ENCODE measurements at places on chromosomes 3 and 15.

DNA sequence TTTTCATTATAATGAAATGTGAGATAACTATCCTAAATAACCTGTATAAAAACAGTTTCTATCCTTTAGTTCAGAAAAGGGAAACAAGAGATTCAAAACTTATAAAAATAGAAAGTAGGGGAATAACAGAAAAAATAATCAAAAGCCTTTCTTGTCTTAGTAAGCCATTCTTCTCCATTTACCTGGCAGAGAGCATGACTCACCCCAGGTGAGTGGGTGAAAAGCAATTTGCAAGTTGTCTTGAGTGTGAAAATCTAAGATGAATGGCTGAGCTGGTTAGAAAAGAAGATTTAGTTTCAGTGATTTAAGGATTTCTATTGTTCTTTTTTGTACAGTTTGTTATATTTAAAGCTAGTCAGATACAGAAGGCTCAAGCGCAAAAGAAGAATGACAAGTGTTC is 702.0 kb downstream of the GRM7 start:
- no peak for DNase-seq

DNA sequence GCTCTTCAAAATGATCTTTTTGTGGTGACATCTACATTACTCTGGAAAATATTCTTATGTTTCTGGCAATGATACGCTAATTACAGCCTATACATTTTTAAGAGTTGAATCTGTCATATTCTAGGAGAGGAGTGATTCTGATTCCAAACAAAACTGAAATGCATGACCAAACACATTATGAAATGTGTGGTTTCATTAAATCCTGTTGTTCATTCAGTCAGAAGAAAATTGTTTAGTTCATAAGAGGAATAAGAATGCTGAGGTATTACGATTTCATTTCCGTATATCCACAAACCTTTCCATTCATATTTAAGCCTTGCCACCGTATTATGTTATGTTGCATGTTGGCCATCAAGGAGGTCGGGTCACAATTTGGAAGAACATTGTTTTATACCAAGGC is 345.1 kb downstream of the FEZF2 start:
- no peak for DNase-seq

GRCh38 chr3:113659101-113659541 is 37.3 kb downstream of the USF3 start:
- DNase-seq: no peak

GRCh38 chr15:51724673-51725072 is 12.8 kb downstream of the LYSMD2 start:
- DNase-seq: no peak

DNA sequence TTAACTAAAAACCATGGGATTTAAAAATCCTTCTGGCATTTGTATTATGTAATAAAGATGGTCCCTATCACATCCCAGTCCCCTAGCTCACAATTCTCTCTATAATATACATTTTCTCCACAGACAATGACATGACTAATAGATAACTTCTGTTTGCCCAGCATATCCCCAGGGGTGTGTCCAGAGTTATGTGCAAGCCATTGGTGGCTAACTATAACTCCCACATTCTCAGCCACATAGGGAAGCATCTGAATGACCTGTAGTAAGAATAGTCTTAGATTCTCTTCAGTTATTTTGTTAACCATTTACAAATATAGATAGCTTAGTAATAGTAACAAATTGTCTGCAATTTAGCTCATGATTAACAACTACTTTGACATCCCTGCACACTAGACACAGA is 52.2 kb upstream of the RBSN start:
- DNase-seq: no peak

DNA sequence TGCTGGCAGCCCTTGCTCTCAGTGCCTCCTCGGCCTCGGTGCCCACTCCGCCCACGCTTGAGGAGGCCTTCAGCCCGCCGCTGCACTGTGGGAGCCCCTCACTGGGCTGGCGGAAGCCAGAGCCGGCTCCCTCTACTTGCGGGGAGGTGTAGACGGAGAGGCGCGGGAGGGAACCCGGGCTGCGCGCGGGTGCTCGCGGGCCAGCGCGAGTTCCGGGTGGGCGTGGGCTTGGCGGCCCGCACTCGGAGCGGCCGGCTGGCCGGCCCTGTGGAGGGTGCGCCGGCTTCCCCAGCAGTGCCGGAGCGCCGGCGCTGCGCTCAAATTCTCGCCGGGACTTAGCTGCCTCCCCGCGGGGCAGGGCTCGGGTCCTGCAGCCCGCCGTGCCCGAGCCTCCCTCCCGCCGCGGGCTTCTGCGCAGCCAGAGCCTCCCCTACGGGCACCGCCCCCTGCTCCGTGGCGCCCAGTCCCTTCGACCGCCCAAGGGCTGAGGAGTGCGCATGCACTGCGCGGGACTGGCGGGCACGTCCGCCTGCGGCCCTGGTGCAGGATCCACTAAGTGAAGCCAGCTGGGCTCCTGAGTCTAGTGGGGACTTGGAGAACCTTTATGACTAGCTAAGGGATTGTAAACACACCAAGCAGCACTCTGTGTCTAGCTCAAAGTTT is 231.5 kb downstream of the EFHB start:
- no peak for DNase-seq

GRCh38 chr3:65783117-65783516 is 255.6 kb downstream of the MAGI1 start:
- no peak for DNase-seq

DNA sequence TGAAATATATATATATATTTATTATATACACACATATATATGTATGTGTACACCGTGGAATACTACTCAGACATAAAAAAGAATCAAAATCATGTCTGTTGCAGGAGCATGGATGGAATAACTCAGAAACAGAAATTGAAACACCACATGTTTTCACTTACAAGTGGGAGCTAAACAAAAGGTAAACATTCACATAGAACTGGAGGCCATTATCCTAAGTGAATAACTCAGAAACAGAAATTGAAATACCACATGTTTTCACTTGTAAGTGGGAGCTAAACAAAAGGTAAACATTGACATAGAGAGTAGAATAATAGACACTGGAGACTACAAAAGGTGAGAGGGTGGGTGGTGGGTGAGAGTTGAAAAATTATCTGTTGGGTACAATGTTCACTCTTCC is 171.5 kb upstream of the GOLIM4 start:
- no peak for DNase-seq

GRCh38 chr15:51782357-51782896 is 31.0 kb downstream of the TMOD2 start:
- DNase-seq: peak; percentile 15

GRCh38 chr3:116039651-116039985 is 405.7 kb downstream of the LSAMP start:
- DNase-seq: no peak

DNA sequence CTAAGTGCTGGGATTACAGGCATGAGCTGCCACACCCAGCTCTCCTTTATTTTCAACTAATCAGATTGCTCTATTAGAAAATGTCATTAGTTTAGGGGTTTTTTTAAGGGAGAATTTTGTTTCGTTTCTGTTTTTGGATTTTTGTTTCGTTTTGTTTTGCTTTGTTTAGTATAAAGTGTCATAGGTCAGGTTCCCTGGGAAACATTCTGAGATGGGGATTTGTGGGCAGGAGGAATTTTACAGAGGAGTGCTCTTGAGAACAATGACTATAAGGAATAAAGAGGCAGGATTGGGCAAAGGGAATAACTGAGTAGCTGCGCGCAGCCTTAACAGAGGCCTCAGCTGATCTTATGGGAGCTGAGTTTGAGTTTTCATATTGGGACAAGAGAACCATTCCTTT is 86.8 kb upstream of the NR2F2 start:
- DNase-seq: no peak

GRCh38 chr3:111723293-111724215 is 128.4 kb upstream of the ZBED2 start:
- DNase-seq: no peak

- peak; percentile 74 for DNase-seq
These were observed 162.0 kb downstream of the KLF13 start for GRCh38 chr15:31488437-31489204.

GRCh38 chr15:77048135-77048876 is 22.6 kb downstream of the TSPAN3 start:
- DNase-seq: no peak

GRCh38 chr3:64627471-64628321 is 60.1 kb downstream of the ADAMTS9 start:
- DNase-seq: no peak

DNA sequence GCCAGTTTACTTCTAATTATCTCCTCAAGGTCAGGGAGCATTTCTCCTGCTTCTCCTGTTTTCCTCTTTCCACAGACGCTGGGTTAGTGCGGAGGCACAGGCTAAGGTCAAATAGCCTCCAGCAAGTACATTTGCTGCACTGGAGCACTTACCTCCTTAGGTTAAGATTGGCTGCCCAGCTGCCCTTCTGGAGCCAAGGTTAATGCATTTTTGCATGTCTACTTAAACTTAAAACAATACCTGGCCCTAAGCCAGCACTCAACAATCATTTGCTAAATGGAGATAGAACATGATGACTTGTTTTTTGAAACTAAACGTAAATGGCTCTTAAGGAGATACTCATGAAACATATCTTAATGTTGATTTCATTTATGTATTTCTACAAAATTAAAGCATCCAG is 83.5 kb downstream of the SSR3 start:
- no peak for DNase-seq

DNA sequence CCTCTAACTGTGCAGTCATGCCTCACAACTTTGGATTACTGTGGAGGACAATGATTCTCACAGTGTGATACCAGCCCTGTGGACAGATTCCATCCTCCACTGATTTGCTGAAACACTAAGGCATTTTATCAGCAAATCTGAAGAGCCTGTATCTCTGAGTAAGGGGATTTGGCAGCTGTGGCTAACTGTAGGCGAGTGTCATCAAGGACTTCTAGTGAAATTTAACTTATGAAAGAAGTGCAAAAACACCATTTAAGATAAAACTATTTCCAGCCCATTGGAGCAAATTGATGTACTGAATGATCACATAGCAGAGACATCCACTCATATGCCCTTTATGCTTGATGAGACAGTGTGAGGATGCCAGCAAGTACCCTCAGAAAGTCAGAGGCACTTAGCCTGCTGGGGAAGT is 13.9 kb upstream of the TMPRSS7 start:
- no peak for DNase-seq

DNA sequence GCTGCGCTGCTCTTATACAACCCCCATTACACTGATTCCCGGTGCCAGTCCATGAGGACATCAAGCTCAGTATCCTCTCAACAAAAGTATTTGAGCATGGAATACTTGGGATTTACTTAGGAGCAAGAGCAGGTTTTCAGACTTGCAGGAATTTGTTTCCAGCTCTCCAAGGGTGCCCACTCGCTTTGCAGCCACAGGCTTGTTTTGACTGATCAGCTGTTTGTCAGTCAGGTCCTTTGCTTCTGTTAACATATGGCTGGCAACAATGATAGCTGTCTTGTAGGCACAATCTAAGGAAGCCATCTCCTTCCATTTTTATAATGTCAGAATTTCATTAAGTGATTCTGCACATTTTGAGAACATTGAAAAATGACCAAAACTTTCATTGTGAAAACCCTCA is 38.2 kb upstream of the MCF2L2 start:
- no peak for DNase-seq

DNA sequence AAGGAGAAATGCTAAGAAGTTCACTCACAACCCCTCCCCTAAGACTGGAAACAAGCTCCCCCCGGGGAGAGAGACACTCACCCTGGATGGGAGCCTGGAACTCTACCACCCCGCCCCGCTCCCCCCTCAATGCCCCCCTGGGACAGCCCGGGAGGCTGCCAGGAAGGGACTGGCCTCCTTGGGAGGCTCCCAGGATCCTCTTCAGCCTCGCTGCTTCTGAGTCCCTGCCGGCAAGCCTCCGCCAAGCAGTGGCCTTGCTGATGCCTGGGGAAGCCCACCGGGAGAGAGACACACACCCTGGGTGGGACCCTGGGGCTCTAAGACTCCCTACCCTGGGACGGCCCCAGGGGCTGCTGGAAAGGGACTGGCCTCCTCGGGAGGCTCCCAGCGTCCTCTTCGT is 33.4 kb downstream of the CPEB1 start:
- DNase-seq: no peak

Measured in hematopoietic multipotent progenitor cell treated with erythropoietin and hydrocortisone succinate and interleukin-3 and kit ligand, for 17 days (in vitro differentiated cells).